MCF 10A (cell line): ENCODE measurements at places on chromosomes 3 and 15. TPM values are rescaled to one million over a fixed set of nuclear protein-coding genes. Genes with fewer than 3 reads are reported as not detected.

The DNAJC19 gene
- 73.5 and 94.5 TPM in 2 replicates for total RNA-seq

- H3K4me1 ChIP-seq = no peaks in the 10 kb centered on the region
- H3K27me3 ChIP-seq = peaks cover 98% of the 10 kb centered on the region
- no peak overlapping the region for H3K27ac ChIP-seq
- no peak for DNase-seq
- no peaks in the 10 kb centered on the region for H3K36me3 ChIP-seq
- H3K4me3 ChIP-seq = no peak overlapping the region
Measured at GRCh38 chr15:96702589-96702988, 372.1 kb downstream of the NR2F2 start.

The LDHAL6B gene
- total RNA-seq = not detected in 2 replicates

GRCh38 chr3:10527295-10528001 is 22.1 kb upstream of the ATP2B2 start:
- no peak overlapping the region for H3K27ac ChIP-seq
- DNase-seq = no peak
- no peaks in the 10 kb centered on the region for H3K4me1 ChIP-seq
- no peaks in the 10 kb centered on the region for H3K36me3 ChIP-seq
- H3K27me3 ChIP-seq = peaks cover 75% of the 10 kb centered on the region
- no peak overlapping the region for H3K4me3 ChIP-seq

DNA sequence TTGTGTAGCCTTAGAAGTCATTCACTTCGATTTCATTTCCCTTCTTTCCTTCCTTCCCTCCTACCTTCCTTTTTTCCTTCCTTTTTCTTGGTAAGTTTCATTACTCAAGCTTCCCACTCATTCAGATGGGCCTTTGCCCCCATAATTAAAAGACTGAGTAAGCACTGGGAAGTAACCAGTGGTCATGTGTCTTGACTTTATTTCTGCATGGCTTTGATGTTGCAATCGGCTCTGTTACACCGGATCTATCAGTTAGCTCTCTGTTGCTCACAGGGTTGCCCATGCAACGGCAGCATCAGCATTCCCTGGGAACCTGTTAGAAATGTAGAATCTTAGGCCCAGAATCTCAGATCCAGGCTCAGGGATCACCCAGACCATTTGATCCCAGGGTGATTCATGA is 25.6 kb upstream of the LARS2 start:
- H3K4me1 ChIP-seq = no peaks in the 10 kb centered on the region
- H3K4me3 ChIP-seq = no peak overlapping the region
- H3K27ac ChIP-seq = no peak overlapping the region
- DNase-seq = no peak
- H3K36me3 ChIP-seq = peaks cover 6% of the 10 kb centered on the region

The CCRL2 gene
- total RNA-seq = not detected in 2 replicates

DNA sequence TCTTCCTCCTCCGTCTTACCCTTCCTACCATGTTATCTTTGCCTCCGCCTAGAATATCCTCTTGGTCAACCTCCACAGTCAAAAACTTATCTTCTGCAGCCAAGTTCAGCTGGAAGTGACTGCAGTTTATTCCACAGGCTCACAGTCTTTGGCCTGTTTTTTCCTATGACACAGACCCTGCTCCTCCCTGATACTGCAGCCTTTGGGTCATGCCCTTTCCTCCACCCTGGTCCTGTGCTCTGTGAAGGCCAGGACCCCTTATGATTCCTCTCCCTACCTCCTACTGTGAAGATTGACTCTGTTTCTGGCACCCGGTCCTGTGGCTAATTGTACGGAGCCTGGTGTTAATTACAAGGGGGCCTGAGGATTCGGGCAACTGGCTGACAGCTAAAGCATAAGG is 49.3 kb upstream of the SCN5A start:
- H3K36me3 ChIP-seq = no peaks in the 10 kb centered on the region
- H3K4me1 ChIP-seq = no peaks in the 10 kb centered on the region

DNA sequence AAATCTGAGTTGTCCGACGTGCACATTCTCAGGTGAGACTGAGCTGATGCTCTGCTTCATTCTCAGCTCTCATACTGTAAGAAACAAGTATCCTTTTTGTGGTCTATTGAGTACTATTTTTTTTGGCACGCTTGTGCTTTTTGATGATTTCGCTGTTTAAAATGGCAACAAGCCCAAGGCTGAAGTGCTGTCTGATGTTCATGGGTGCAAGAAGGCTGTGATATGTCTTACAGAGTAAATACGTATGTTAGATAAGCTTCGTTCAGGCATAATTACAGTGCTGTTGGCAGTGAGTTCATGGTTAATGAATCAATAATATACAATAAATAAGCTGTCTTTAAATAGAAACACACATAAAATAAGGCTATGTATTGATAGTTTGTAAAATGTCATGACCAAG is 27.2 kb downstream of the AQR start:
- H3K27ac ChIP-seq = no peak overlapping the region
- H3K36me3 ChIP-seq = peaks cover 60% of the 10 kb centered on the region

The STX19 gene
- total RNA-seq = 0.27 TPM in 1 of 2 replicates, not detected in the other

GRCh38 chr3:8816106-8816505 is 46.7 kb upstream of the OXTR start:
- no peaks in the 10 kb centered on the region for H3K4me1 ChIP-seq
- H3K4me3 ChIP-seq = no peak overlapping the region
- no peak for DNase-seq
- no peak overlapping the region for H3K27ac ChIP-seq
- H3K27me3 ChIP-seq = no peaks in the 10 kb centered on the region

GRCh38 chr3:89467898-89468363 is 360.5 kb downstream of the EPHA3 start:
- no peaks in the 10 kb centered on the region for H3K36me3 ChIP-seq
- no peak overlapping the region for H3K4me3 ChIP-seq
- no peaks in the 10 kb centered on the region for H3K27me3 ChIP-seq
- no peak overlapping the region for H3K27ac ChIP-seq

DNA sequence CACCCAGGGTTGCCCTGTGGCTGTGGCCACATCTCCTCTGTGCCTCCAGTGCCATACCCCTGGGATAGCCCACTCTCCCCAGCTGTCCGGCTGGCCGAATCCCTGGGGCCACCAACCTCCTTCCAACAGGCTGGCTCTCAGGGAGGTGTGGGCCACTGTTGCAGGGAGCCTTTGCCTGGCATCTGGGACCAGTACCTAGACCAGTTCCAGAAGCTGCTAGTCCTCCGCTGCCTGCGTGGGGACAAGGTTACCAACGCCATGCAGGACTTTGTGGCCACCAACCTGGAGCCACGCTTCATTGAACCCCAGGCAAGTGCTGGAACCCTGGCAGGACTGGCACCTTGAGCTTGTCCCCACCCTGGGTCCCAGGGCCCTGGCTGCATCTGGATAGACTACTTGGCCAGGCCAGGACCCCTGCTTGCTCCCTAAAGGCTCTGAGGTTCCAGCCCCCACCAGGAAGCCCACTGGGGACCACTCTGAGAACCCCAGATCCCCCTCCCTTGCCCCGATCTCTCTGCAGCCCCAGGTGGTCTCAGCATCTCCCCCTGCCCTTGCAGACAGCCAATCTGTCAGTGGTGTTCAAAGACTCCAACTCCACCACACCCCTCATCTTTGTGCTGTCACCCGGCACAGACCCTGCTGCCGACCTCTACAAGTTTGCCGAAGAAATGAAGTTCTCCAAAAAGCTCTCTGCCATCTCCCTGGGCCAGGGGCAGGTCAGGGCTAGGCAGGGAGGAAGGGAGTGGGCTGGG is 50.0 kb downstream of the SEMA3G start:
- no peak for DNase-seq
- no peaks in the 10 kb centered on the region for H3K36me3 ChIP-seq
- H3K4me3 ChIP-seq = no peak overlapping the region
- H3K27me3 ChIP-seq = no peaks in the 10 kb centered on the region
- no peaks in the 10 kb centered on the region for H3K4me1 ChIP-seq
- H3K27ac ChIP-seq = no peak overlapping the region

DNA sequence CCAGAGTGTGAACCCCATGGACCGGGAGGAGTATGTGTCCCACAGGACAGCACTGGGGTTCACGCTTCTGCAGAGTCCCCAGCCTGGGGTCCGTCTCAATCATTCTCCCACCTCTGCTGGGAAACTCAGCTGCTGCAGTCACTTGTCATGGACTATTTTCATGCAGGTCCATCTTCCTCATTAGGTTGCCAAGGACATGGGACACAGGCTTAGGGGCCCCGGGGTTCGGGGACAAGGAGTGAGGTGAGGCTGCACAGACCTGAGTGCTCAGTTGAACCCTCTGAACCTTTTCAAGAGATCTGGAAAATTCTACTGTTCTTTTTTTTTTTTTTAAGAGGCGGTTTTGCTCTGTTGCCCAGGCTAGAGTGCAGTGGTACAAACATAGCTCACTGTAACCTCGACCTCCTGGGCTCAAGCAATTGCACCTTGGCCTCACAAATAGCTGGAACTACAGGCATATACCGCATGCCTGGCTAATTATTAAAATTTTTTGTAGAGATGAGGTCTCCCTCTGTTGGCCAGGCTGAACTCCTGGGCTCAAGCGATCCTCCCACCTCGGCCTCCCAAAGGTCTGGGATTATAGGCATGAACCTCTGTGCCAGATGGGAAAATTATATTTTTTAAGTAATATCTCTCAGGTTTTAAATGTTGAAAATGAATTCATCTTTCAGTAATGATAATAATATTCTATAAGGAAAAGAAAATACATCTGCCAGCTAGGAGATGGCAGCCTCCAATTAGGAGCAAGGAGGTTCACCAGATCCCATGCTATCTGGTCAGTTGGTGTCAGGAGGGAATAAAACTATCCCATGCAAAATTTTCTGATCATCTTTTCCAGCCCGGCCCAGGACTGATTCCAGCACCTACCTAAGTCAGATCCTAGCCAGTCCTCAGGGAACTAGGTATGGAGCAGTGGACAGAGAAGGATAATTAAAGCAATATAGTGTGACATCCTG is 45.2 kb downstream of the RPN1 start:
- no peaks in the 10 kb centered on the region for H3K27me3 ChIP-seq
- H3K4me3 ChIP-seq = no peak overlapping the region
- H3K27ac ChIP-seq = no peak overlapping the region
- no peaks in the 10 kb centered on the region for H3K36me3 ChIP-seq
- no peak for DNase-seq

DNA sequence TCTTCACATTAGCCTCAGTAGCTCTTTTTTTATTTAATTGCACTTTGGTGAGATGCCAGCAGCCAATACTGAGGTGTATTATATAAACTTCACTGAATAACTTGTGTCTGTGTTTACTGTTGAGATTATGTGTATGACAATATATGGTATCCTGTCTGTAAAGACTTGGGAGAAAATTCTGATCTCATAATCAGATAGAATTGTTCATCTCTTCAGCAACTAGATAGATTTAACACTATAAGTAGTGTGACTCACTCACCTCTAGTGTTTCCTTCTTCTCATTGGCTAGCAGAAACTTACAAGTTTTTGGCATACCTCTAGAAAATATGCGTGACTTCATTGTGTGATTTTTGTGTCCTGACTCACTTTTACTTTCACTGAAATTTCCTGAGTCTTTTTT is 67.6 kb upstream of the TGFBR2 start:
- no peak overlapping the region for H3K4me3 ChIP-seq
- no peaks in the 10 kb centered on the region for H3K4me1 ChIP-seq
- H3K27me3 ChIP-seq = no peaks in the 10 kb centered on the region
- H3K36me3 ChIP-seq = no peaks in the 10 kb centered on the region
- H3K27ac ChIP-seq = peak overlapping the region; percentile 37

DNA sequence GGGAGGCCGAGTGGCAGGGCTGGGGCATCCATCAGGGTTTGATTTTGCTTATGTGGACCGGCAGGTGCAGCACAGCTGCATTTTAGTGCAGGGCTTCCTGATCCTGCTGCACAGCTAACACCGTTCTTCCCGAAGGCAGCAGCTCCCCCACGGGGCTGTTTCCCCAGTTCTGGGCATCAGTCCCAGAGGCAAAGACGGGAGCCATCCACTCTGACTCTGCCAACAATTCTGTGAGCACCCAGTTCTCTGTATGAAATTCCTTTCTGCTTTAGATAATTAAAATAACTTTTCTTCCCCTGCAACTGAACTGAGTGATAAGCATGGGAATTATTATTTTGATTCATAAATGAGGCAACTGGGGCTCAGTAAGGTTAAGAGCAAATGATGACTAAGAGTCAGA is 262.9 kb upstream of the ATP10A start:
- no peak overlapping the region for H3K27ac ChIP-seq
- H3K27me3 ChIP-seq = no peaks in the 10 kb centered on the region
- H3K4me1 ChIP-seq = no peaks in the 10 kb centered on the region
- no peaks in the 10 kb centered on the region for H3K36me3 ChIP-seq

GRCh38 chr15:50116477-50116876 is 2.6 kb downstream of the ATP8B4 start:
- DNase-seq = peak; percentile 57
- no peak overlapping the region for H3K4me3 ChIP-seq
- no peaks in the 10 kb centered on the region for H3K4me1 ChIP-seq
- H3K36me3 ChIP-seq = no peaks in the 10 kb centered on the region

GRCh38 chr3:59808446-59808845 is 758.6 kb upstream of the CFAP20DC start:
- H3K27ac ChIP-seq = no peak overlapping the region
- DNase-seq = no peak
- no peaks in the 10 kb centered on the region for H3K4me1 ChIP-seq
- no peaks in the 10 kb centered on the region for H3K27me3 ChIP-seq
- no peaks in the 10 kb centered on the region for H3K36me3 ChIP-seq

The IGF1R gene
- total RNA-seq = 50.7 and 53.3 TPM in 2 replicates

The CCDC9B gene
- total RNA-seq = 36.0 and 45.3 TPM in 2 replicates

The ABI3BP gene
- 2.9 and 3.1 TPM in 2 replicates for total RNA-seq

- H3K36me3 ChIP-seq = no peaks in the 10 kb centered on the region
- H3K27me3 ChIP-seq = no peaks in the 10 kb centered on the region
- H3K4me1 ChIP-seq = no peaks in the 10 kb centered on the region
- H3K4me3 ChIP-seq = no peak overlapping the region
- DNase-seq = peak; percentile 59
Measured at GRCh38 chr3:109050591-109051167, 67.3 kb downstream of the MORC1 start.

DNA sequence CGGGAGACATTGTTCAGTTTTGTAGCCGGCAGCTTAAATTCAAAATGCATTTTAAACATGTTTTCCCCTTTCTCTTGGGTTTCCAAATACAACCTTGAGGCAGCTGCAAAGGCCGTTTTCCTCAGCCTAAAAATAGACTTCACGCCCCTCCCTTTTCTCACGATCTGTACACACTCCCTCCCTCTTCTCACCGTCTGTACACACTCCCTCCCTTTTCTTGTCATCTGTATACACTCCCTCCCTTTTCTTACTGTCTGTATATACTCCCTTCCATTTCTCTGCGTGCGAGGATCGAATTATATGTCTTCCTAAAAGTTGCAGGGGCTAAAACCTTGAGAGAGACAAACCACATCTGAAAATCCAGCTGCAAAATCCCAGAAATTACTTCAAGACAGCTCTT is 8.9 kb downstream of the MUC4 start:
- no peaks in the 10 kb centered on the region for H3K36me3 ChIP-seq
- H3K27me3 ChIP-seq = peaks cover 57% of the 10 kb centered on the region
- H3K27ac ChIP-seq = no peak overlapping the region
- H3K4me3 ChIP-seq = no peak overlapping the region
- no peaks in the 10 kb centered on the region for H3K4me1 ChIP-seq

The TYRO3 gene
- total RNA-seq = 9.7 and 12.3 TPM in 2 replicates

GRCh38 chr3:169613895-169614294 is 49.6 kb downstream of the MECOM start:
- H3K4me3 ChIP-seq = no peak overlapping the region
- H3K36me3 ChIP-seq = no peaks in the 10 kb centered on the region
- no peaks in the 10 kb centered on the region for H3K4me1 ChIP-seq

- peaks cover 35% of the 10 kb centered on the region for H3K36me3 ChIP-seq
- DNase-seq = no peak
- H3K27ac ChIP-seq = peak overlapping the region; percentile 89
- H3K27me3 ChIP-seq = no peaks in the 10 kb centered on the region
Measured at GRCh38 chr15:88913850-88914169, 631 bp upstream of the MFGE8 start.

- no peak overlapping the region for H3K4me3 ChIP-seq
- no peak for DNase-seq
- H3K27me3 ChIP-seq = no peaks in the 10 kb centered on the region
- no peak overlapping the region for H3K27ac ChIP-seq
- peaks cover 4% of the 10 kb centered on the region for H3K4me1 ChIP-seq
Measured at GRCh38 chr3:49738067-49738713, 14.4 kb upstream of the GMPPB start.
